ENCODE measurements at places on chromosomes 16 and 17. TPM values are rescaled to one million over a fixed set of nuclear protein-coding genes. Genes with fewer than 3 reads are reported as not detected.

Gene CDK5RAP3
- 129 TPM for total RNA-seq

Gene TBC1D16
- 9.6 TPM for total RNA-seq

Gene TNFRSF13B
- total RNA-seq = not detected

Gene UNKL
- total RNA-seq = 8.2 TPM

Gene CDH11
- total RNA-seq = not detected
